ENCODE measurements at places on chromosomes 4 and X.
A peak's percentile ranks its signal among the peaks of the same experiment; 100 is the strongest.

DNA sequence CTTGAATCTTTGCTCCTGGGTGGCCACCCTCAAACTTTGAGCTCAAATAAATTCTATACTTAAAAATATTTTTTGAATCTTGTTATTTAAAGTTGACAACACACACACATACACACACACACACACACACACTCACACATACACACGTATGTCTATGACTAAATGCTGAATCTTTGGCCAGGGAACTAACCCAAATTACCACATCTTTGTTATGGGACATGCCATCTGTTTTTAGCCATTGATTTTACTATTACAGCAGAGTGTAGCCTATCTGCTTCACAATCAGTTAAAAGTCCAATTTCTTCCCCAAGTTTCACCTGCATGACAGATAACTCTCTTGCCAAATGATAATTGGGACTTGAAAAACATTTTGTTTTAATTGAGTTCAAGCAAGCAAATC is 45.0 kb upstream of the USP46 start:
- peak; percentile 32 for DNase-seq

GRCh38 chrX:132853040-132853439 is 105.4 kb downstream of the HS6ST2 start:
- no peak for DNase-seq

DNA sequence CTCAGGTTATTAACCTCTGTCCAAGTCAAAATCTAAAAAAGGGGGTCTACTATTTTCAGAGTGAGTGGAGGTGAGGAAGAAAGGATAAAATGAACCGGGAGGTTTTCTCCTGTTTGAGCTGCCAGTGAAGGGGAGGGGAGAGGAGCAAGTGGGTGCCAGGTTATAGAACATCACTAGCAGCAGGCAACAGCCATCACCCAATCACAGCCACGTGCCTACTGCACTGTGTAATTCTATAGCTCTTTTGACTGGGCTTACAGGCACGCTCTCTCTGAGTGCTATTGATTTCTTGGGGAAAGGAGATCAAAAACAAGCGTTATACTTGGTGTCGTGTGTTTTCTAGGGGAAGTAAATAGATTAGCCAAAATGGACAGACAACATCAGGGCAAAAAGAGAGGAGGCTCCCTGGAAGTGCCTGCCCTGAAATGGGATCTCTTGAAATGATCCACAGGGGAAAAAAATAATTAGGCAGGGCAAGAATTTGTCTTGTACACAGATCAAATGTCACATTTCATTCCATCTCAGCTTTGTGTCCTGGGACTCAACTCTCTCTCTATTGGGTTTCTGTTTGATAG is 300.5 kb upstream of the LCORL start:
- no peak for DNase-seq

- DNase-seq, result peak; percentile 9
Observed at GRCh38 chr4:8439914-8440491, 520 bp downstream of the ACOX3 start.

- DNase-seq, result no peak
Observed at GRCh38 chr4:131052646-131053045, 1956.7 kb downstream of the C4orf33 start.

DNA sequence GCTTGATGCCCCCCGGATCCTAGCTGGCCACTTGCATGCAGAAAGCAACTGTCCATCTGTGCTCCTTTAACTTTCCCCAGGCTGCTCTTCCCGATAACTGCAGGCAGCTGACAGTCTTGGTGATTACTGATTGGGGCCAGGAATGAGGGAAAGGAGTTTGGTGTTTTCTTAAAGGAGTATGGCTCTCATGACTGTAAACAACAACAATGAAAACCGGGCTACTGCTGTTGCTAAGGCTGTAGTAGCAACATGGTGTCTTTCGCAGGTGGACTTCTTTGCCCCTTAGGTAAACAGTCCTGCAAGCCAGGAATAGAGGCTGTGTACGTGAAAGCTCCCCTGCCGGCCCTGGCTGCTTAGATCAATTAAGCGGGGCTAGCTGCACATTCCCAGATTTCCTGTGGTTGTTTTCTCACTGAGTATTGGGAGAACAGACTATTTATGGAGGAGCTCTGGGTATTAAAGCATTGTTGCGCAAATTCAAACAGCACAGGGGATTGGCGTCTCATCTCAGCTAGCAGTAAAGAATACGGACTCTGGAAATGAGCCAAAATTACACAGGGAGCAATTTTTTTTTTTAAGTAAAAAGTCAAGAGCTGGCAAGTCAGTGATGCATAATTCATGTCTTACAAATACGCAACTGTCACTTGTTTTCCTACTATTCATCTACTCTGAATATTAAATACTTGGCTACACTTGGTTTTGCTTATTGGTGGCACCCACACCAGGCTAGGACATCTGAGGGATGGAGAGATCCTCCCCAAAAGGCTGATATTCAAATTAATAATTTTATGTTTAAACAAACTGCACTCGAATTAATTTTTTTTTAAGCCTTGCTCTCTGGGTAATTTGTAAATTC is 61.6 kb upstream of the NAP1L5 start:
- no peak for DNase-seq

DNA sequence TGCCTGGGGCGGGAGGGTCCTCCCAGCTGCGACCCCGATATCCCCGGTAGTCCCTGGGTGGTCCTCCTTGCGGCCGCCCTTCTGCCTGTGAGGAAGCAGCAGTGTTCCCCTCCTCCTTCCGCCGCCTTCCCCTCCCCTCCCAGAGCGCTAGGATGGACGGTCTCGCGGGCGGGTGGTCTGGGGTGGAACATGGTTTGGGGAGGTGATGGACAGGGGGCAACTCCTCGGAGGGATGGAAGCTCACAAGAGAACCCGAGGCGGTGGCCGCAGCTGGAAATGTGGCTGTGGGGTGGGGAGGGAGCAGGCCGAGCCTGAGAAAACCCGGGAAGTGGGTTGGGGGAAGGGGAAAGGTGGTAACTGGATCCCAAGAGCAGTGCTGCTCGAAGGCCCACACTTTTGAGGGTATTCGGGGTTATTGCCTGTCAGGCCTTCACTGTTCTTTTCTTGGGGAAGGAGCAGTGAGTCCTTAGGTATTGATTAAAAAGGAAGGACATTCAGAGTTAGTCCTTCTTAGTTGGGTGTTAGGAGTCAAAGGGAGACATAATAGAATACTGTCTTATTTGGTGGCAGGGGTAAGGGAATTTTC is 581 bp downstream of the UBE2K start:
- DNase-seq, result no peak

GRCh38 chr4:120685756-120686278 is 236.7 kb downstream of the PRDM5 start:
- no peak for DNase-seq

DNA sequence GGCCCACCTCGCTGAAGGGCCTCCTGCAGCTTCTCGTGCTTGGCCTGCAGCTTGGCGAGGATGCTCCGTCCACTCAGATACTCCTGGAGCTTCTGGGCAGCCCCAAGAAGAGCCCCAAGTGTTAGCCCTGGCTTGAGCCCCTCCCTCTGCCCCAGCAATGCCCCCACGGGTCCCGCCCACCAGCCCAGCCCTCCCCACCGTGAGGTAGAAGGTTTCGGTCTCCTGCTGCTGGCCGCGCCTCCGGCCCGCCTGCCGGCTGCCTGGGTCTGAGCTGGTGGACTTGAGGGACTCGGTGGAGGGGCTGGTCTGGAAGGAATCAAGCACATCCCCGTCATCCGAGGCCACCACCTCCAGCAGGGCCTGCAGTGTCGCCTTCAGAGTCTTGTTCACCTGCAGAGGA is 8.7 kb downstream of the AVPR2 start:
- no peak for DNase-seq

GRCh38 chrX:12891171-12891570 is 15.2 kb upstream of the TLR8 start:
- DNase-seq, result no peak

DNA sequence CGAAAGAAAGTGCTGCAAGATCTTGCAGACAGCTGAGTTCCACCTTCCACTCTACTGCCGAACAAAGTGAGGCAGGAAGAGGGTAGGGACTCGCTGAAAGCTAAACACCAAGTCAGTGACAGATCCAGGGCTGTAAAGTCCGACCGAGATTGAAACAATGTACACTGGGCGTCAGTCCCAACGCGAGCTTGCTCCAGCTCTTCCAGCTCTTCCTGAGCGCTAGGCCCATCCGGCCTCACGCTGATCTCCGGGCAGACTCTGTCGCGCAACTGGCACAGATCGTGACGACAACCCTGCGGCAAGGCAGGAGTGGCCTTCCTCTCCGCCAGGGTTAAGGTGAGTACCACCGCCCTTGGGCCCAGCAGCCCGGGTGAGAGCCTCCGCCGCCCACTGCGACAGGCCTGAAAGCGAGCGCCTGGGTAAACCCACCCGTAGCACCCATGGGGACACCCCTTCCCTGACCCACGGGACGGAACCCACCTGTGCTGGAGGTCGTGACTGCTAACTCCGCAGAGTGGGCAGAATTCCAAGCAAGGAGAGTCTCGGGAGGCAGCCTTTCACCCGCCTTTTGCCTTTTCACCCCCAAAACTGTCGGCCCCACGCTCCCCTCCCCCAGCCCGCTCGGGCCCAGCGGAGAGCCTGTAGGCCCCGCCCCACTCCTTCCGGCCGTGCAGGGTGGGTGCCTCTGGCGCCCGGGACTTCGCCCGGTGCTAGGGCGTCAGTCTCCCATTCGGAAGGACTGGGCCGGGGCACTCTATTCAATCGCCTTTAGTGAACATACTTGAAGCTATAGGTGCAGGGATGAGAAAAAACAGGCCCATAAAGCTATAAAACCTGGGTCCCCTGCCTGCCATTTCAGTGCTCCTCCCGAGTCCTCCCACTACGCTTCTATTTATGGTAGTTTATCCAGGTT is at the start of gene TMLHE:
Gene TMLHE, minus strand, starts transcription at position 641 of the 913 bp plus-strand sequence. CDS start 67,676 bp downstream, outside the sequence.
- peak; percentile 20 for DNase-seq

- peak; percentile 30 for DNase-seq
Observed at GRCh38 chr4:169311643-169312365, 41.0 kb upstream of the SH3RF1 start.

- no peak for DNase-seq
Observed at GRCh38 chr4:1504595-1505500, 98.6 kb upstream of the NKX1-1 start.

GRCh38 chr4:6876440-6876839 is 33.2 kb upstream of the TBC1D14 start:
- DNase-seq, result no peak

DNA sequence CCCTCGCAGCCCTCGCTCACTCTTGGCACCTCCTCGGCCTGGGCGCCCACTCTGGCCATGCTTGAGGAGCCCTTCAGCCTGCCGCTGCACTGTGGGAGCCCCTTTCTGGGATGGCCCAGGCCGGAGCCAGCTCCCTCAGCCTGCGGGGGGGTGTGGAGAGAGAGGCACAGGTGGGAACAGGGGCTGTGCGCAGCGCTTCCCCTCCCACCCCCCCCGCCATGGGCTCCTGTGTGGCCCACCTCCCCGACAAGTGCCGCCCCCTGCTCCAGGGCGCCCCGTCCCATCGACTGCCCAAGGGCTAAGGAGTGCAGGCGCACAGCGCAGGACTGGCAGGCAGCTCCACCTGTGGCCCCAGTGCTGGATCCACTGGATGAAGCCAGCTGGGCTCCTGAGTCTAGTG is 220.2 kb downstream of the STPG2 start:
- no peak for DNase-seq

DNA sequence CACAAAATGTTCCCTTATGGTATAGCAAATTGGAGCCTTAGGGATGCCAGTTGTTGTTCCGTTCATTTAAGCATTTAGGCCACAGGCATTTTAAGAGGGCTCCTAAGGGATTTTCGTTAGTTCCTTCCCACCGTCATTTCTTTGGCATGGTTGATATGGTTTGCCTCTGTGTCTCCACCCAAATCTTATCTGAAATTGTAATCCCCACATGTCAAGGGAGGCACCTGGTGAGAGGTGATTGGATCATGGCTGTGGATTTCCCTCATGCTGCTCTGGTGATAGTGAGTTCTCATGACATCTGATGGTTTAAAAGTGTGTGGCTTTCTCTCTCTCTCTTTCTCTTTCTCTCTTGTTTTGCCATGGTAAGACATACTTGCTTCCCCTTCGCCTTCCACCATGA is 104.1 kb downstream of the ASB9 start:
- DNase-seq, result no peak

All from NCI-H1694 (cell line).